ENCODE measurements at places on chromosomes 13 and 19.

DNA sequence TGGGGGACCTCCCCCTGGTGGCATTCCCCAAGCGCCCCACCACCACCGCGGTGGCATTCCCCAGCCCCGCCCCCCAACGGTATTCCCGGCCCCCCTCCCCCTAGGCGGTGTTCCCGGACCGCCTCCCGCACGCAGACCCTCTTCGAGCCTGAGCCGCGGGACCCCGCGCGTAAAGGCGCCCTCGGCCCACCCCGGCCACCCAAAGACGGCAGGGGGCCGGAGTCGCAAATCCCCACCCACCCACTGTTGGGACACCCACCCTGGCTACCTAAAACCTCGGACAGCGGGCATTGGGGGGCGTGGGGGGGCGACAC, 22.4 kb downstream of the OLFM2 start:
- DNase-seq: no peak

DNA sequence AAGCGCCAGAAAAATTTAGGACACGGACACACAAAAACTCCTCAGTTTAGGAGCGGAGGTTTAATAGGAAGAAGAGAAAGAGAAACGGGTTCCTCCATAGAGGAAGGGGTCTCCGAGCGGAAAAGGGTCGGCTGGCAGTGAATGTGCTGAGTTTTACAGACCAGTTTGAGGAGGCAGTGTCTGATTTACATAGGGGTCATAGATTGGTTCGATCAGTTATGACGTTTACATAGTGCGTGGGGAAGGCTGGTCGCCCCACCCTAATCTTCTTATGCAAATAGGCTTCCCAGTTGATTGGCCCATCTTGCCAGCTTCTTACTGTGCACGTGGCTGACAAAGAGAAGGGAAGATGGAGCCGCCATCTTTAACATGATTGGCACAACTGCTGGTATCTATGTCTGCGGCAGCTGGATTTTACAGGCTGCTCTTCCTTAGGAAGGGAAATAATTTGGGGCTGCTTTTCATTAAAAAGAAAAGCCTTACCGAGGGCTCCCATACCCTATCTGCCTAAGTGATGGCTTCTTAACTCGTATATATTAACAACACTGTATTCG, 1.2 kb upstream of the ZNF225 start:
- no peak for DNase-seq

- DNase-seq: no peak
Observed at GRCh38 chr13:95304453-95304852, 3.2 kb upstream of the ABCC4 start.

DNA sequence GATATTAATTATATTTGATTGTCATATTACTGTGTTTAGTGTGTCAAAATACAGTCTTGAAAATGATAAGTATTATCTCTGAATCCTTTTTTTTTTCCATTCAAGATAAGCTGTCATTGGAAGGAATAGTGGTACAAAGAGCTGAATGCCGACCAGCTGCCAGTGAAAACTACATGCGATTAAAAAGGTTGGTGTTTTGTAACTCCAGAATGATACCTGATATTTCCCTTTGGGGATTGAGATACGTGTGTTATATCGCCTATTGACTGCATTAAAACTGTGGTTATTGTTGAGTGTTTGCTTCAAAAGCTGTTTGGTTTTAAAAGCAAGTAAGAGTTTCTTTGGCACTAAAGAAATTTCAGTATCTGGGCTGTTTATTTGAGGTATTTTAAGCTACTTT, 6.5 kb upstream of the KCTD4 start:
- no peak for DNase-seq

- no peak for DNase-seq
Observed at GRCh38 chr13:30395192-30396158, 26.8 kb upstream of the UBE2L5 start.

DNA sequence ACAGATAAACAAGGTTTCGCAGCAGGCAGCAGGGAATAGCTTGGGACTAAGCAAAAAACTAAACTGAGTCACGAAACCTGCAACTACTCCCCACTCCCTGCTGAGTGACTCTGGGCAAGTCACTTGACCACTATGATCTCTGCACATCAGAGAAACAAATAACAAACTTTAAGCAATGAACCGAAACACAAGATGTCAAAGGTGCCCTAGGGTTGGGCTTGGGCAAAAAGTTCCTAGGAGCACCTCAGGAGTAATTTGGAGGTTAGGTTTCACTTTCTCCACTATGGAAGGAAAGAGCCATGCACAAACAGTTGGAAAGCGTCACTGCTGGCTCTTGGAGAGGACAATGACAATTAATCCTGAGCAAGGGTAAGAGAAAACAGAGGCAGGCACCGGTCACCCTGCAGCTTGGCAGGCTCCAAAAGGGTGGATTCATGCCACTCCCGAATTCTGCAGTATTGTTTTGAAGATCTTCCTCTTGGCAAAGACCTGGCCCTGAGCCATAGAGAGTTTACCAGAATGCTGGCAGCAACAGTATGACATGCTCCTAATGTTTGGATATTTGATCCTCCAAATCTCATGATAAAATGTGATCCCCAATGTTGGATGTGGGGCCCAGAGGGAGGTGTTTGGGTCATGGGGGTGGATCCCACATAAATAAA, 60.3 kb downstream of the CRYL1 start:
- no peak for DNase-seq

DNA sequence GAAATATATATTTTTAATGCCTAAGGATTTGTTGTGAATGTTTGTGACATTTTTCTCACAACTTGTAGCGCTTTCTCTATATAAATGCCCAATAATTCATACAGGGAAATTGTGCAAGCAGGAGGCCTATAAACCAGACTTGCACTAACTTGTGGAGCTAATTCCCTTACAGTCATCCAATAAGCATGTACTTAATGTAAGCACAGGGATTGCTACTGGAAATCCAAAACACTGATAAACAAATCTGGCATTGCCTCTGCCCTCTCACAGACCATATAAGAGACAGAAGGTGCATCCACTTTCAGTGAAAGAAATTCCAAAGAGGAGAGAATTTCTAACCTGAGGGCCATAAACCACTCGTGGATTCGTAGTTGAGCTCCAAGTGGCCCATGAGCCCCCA, 518.8 kb downstream of the MYO16 start:
- no peak for DNase-seq

DNA sequence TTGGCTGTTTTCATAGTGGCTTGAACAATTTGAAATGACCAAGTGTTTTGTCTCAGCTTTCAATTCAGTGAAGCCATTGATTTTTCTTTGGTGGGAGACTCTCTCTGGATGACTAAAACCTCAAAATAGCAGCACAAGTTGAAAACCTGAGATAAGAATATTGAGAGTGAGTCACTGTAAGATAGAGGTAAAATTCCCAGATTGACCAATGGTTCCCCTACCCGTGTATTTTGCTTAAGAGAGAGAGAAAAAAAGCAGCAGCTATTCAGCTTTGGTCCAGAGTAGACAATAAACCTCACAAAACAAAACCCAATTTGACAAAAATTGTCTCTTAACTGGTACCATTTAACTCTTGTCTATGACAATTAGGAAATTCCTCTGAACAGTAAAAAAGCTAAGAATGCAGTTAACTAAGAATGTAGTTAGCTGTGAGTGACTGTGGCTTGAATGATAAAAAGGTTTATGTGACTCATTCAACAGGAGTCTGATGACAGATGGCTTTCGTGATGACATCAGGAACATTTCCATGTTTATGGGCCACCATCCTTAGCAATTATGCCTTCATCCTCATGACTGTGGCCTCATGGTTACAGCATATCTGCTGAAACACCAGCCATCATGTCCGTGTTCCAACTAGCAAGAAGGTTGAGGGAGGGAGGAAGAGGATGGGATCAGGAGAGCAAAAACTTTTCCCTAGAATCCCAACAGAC, 356.9 kb downstream of the NDFIP2 start:
- DNase-seq: no peak

DNA sequence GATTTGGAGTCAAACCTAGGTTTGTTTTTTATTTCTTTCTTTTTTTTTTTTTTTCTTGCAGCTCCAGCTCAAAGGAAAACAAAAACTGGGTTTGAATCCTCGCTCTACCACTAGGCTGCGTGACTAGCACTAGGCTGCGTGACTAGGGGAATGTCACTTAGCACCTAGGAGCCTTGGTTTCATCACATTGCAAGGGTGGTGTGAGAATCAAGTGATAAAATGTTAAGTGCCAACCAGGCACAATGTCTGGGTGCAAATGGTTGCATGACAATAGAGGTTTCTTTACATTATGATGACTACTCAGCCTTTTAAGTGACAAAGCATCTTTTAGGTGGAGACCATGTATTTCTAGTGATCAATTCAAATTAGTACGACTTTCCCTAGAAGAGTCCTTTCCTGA, 27.9 kb downstream of the RCBTB2 start:
- no peak for DNase-seq

DNA sequence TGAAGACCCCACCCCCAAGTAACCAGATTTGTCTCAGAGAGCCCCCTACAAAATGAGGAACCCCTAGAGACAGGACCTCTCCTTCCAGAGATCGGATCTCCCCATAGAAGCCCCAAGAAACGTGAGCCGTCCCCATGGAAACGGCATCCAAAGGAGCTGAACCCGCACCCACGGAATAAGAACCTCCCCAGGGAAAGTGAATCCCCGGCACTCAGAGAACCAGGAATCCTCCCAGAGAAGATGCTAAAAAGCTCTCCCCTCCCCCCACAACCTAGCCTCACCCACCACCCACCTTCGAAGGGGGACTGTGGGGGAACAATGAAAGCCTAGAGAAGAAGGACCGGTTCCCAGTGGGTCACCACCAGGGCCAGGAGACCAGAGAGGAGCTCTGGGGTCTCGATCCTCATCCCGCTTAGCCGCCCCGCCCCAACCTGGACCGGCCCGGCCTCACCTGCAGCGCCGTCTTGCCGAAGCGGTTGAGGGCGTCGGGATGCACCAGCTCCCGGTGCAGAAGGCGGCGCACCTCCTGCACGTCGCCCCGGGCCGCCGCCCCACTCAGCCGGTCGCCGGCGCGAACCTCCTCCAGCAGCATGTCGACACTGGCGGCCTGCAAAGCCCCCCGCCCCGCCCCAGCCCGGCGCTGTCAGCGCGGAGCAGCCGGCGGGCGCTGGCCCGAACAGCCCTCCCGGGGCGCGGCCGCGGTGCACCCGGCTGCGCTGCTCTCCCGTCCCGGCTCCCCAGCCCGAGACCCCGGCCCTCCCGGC, 535 bp downstream of the CDKN2D start:
- DNase-seq: no peak

- no peak for DNase-seq
Observed at GRCh38 chr19:53157626-53158025, 1.2 kb downstream of the ZNF347 start.

- DNase-seq: no peak
Observed at GRCh38 chr13:43877766-43878165, 1.8 kb downstream of the CCDC122 start.
